ENCODE measurements at places on chromosomes 1 and 21. TPM values are rescaled to one million over a fixed set of nuclear protein-coding genes. Genes with fewer than 3 reads are reported as not detected.

Gene DCST1
- 0.75 TPM for polyA plus RNA-seq

Gene FAAH
- 23.7 TPM for polyA plus RNA-seq

Gene MYBPH
- polyA plus RNA-seq: not detected

Gene P3R3URF
- not detected for polyA plus RNA-seq

Gene ZYG11B
- 25.7 TPM for polyA plus RNA-seq

Gene LGR6
- polyA plus RNA-seq: 1.4 TPM

Gene SLC35F3
- polyA plus RNA-seq: 1.2 TPM

Gene SNX7
- polyA plus RNA-seq: 32.9 TPM

Gene PRKAA2
- 4.2 TPM for polyA plus RNA-seq

Gene PLA2G2D
- 0.11 TPM for polyA plus RNA-seq

Gene TPTE
- polyA plus RNA-seq: not detected

Gene MMP23B
- polyA plus RNA-seq: 55.6 TPM

Gene CAMSAP2
- 55.0 TPM for polyA plus RNA-seq

Gene CLCNKA
- polyA plus RNA-seq: 0.91 TPM

Gene MEX3A
- 57.6 TPM for polyA plus RNA-seq

Gene HEYL
- 34.1 TPM for polyA plus RNA-seq

Gene SPRR2G
- polyA plus RNA-seq: not detected

Gene DISP1
- polyA plus RNA-seq: 21.3 TPM
